ENCODE measurements at places on chromosomes 5 and 9. TPM values are rescaled to one million over a fixed set of nuclear protein-coding genes. Genes with fewer than 3 reads are reported as not detected.

DNA sequence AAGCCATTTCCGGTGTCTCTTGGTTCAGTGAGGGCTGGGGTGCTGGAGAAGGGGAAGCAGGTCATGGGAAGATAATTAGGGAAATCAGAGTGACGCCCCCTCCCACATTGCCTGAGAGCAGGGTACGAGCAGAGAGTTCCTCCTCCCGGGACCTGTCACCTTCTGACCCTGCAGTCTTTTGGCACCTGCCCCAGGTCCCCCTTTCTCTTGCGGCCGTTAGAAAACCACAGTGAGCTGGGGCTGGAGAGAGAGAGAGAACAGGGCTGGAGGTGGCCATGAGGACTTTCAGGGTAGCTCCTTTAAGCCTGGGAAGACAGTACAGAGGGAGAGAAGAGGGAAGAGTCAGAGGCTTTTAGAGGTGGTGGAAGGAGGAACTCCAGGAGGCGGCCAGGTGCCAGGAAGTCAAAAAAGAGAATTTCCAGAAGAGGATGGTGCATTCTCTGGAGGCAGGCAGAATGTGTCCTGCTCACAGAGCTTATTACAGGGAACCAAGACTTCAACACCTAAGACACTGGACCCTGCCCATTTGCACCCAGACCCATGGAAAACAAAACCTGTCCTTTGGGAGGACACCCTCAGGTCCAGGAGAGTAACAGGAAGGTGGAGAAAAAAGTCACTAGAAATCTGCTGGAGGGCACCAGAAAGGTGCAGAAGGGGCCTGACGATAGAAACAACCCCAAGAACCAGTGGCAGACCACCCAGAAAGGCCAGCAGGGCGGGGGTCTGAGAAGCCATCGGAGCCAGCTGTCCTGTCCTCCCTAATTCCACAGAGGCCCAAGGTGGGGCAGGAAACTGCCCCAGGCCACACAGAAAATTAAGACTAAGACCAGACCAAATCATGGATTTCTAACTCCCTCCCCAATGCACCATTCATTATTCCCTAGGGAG, 6.5 kb upstream of the ACSL6 start:
- DNase-seq: no peak
- H3K4me1 ChIP-seq: no peaks in the 10 kb centered on the region
- no peaks in the 10 kb centered on the region for H3K36me3 ChIP-seq
- H3K27me3 ChIP-seq: peaks cover 25% of the 10 kb centered on the region

Gene SLC4A9
- polyA plus RNA-seq: not detected

DNA sequence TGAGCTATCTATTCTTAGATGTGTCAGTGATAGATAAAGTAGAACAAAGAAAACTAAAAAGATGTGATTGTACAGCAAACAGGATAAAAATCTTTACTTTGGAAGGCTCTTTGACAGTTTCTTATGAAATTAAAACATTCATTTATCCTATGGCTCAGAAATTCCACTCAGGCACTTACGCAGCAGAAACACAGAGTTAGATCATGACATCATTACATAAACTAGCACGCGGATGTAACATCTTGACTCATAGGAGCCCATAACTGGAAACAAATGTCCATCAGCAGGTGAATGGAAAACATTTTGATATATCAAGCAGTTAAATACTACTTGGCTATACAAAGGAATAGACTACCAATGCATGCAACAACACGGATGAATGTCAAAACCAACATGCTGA, 45.3 kb downstream of the ICE1 start:
- no peak overlapping the region for H3K27ac ChIP-seq
- DNase-seq: no peak
- H3K36me3 ChIP-seq: peaks cover 29% of the 10 kb centered on the region
- H3K4me3 ChIP-seq: no peak overlapping the region
- no peaks in the 10 kb centered on the region for H3K4me1 ChIP-seq

Gene DIPK1B
- polyA plus RNA-seq: 0.15 TPM

Gene ZFR
- polyA plus RNA-seq: 110 TPM

Gene HSDL2
- polyA plus RNA-seq: 35.8 TPM

GRCh38 chr9:37617161-37617560, 24.8 kb upstream of the TOMM5 start:
- H3K27me3 ChIP-seq: peaks cover 3% of the 10 kb centered on the region
- H3K4me1 ChIP-seq: peaks cover 26% of the 10 kb centered on the region
- H3K27ac ChIP-seq: peak overlapping the region; percentile 75
- DNase-seq: no peak
- no peaks in the 10 kb centered on the region for H3K36me3 ChIP-seq

- H3K27me3 ChIP-seq: no peaks in the 10 kb centered on the region
- DNase-seq: no peak
- H3K27ac ChIP-seq: no peak overlapping the region
- no peak overlapping the region for H3K4me3 ChIP-seq
Measured at GRCh38 chr5:112245656-112246055, 173.4 kb downstream of the EPB41L4A start.

GRCh38 chr9:20023210-20023905, 234.5 kb upstream of the SLC24A2 start:
- no peak overlapping the region for H3K4me3 ChIP-seq
- no peaks in the 10 kb centered on the region for H3K36me3 ChIP-seq
- DNase-seq: no peak
- H3K4me1 ChIP-seq: peaks cover 5% of the 10 kb centered on the region
- H3K27me3 ChIP-seq: no peaks in the 10 kb centered on the region

- peaks cover 32% of the 10 kb centered on the region for H3K4me1 ChIP-seq
- H3K27me3 ChIP-seq: no peaks in the 10 kb centered on the region
- DNase-seq: no peak
- no peak overlapping the region for H3K27ac ChIP-seq
Measured at GRCh38 chr9:13361076-13361475, 81.6 kb upstream of the MPDZ start.

Gene BRINP1
- polyA plus RNA-seq: 6.2 TPM

Gene MFAP3
- 22.5 TPM for polyA plus RNA-seq

DNA sequence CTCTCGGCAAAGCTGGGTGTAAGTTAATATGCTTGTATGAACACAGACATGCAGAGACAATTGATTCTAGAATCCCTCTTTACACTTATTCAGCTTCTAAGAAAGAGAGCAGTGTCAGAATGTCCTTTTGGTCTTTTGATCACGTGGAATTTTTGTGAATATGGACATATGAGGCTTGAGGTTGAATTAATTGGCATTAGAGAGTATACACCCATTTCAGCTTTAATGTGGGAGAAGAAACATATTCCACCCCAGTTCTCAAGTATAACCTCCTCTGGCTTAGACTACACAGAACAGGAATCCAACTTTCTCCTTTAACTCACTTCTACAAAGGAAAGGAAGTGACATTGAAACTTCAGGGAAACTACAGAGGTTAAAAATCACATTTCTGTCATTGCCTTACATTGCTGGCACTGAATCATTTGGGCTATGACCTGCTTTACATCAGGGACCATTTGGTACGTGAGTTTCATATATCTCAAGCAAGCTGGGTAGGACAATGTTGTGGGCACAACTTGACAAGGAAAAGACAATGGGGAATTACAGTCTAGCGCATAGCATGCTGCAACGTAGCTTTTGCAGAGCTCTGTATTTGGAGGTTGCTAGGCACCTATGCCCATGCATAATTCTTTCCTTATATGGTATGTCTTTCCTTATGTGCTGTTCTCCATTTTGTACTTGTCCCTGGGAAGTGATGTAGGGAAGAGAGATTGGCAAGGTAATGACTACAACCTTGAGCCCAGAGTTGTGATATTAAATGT, 19.5 kb downstream of the DAB2 start:
- no peaks in the 10 kb centered on the region for H3K27me3 ChIP-seq
- H3K27ac ChIP-seq: peak overlapping the region; percentile 64
- peaks cover 85% of the 10 kb centered on the region for H3K36me3 ChIP-seq
- peaks cover 76% of the 10 kb centered on the region for H3K4me1 ChIP-seq
- no peak overlapping the region for H3K4me3 ChIP-seq

- peak; percentile 43 for DNase-seq
- H3K4me1 ChIP-seq: peaks cover 52% of the 10 kb centered on the region
- H3K27me3 ChIP-seq: no peaks in the 10 kb centered on the region
- H3K27ac ChIP-seq: peak overlapping the region; percentile 53
Measured at GRCh38 chr9:109108318-109108717, 11.4 kb downstream of the TMEM245 start.

Gene SPINK5
- not detected for polyA plus RNA-seq

Gene MSANTD3
- 27.6 TPM for polyA plus RNA-seq

DNA sequence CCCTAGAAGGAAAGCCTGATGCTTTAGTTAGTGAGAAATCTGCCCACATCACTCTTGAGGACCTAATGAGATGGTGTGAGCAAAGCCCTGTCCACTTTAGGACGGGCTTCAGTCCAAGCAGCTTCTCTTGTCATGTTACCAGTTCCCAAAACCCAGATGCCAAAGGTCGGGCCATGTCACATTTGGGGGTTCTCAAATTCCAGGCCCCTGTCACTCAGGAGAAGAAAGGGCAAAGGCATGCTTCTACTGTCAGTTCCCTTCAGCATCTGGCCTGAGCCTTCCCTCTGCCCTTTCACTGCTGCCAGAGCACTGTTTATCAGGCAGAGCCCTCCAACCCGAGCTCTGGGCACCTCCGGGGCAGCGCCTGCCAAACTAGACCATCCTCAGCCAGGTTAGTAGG, 556.0 kb downstream of the BNC2 start:
- peaks cover 6% of the 10 kb centered on the region for H3K4me1 ChIP-seq
- no peak for DNase-seq
- no peaks in the 10 kb centered on the region for H3K27me3 ChIP-seq
- no peak overlapping the region for H3K4me3 ChIP-seq
- no peak overlapping the region for H3K27ac ChIP-seq

DNA sequence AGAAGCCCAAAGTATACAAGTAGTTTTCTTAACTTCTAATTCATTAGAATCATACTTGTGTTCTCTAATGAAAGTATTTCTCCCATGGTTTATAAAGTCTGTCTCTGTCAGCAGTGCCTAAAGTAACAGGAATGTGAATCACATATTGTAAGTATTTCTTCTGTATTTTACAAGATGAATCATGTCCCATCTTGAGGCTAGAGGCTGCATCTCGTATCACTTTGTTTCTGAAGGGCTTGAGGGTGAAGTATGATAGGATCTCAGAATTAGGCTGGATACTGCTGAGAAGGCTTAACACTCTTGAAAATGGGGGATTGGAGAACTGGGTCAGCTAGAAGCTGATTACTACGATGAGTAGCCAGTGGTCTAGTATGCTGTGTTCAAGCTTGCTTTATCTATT, 242.2 kb upstream of the ACTBL2 start:
- no peaks in the 10 kb centered on the region for H3K36me3 ChIP-seq
- peak overlapping the region; percentile 15 for H3K4me3 ChIP-seq
- H3K27me3 ChIP-seq: no peaks in the 10 kb centered on the region
- H3K27ac ChIP-seq: peak overlapping the region; percentile 20
- peak; percentile 72 for DNase-seq

Gene IL5
- not detected for polyA plus RNA-seq

Gene WDR38
- not detected for polyA plus RNA-seq

GRCh38 chr5:74316064-74316603, 324.4 kb downstream of the ENC1 start:
- no peaks in the 10 kb centered on the region for H3K36me3 ChIP-seq
- H3K4me3 ChIP-seq: peak overlapping the region; percentile 36
- H3K27me3 ChIP-seq: no peaks in the 10 kb centered on the region
- H3K27ac ChIP-seq: peak overlapping the region; percentile 99
- DNase-seq: peak; percentile 98
- H3K4me1 ChIP-seq: peaks cover 67% of the 10 kb centered on the region

- no peak overlapping the region for H3K4me3 ChIP-seq
- no peaks in the 10 kb centered on the region for H3K27me3 ChIP-seq
- H3K4me1 ChIP-seq: no peaks in the 10 kb centered on the region
- no peak overlapping the region for H3K27ac ChIP-seq
- H3K36me3 ChIP-seq: no peaks in the 10 kb centered on the region
- DNase-seq: no peak
Measured at GRCh38 chr5:128491291-128491690, 46.8 kb downstream of the FBN2 start.

DNA sequence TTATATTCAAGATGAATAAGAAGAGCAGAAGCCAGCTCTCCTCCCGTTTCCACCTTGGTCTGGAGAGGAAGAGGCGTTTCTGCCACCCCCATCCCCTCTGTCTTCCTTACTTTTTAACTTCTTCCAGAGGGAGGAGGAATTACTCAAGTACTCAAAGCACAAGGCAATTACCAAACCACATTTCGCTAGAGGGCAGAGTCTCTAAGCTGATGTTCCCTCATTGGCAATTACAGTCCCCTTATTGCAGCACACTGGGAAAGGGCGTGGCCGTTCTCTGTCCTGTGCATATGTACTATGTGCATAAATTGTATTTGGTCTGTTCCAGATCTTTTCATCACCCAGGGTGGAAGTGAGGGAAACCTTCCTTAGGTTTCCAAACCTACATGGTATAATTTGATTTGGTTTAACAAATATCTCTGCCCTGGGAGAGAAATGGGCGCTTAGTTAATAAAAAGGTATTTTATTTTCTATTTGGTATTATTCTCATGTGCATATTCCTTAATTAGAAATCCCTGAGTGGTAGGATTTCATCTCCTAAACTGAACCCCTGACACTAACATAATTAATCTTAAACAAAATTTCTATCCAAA, 29.8 kb upstream of the ALDOB start:
- H3K36me3 ChIP-seq: no peaks in the 10 kb centered on the region
- H3K4me1 ChIP-seq: peaks cover 20% of the 10 kb centered on the region
- H3K27ac ChIP-seq: no peak overlapping the region
- peak; percentile 90 for DNase-seq
- H3K27me3 ChIP-seq: no peaks in the 10 kb centered on the region

DNA sequence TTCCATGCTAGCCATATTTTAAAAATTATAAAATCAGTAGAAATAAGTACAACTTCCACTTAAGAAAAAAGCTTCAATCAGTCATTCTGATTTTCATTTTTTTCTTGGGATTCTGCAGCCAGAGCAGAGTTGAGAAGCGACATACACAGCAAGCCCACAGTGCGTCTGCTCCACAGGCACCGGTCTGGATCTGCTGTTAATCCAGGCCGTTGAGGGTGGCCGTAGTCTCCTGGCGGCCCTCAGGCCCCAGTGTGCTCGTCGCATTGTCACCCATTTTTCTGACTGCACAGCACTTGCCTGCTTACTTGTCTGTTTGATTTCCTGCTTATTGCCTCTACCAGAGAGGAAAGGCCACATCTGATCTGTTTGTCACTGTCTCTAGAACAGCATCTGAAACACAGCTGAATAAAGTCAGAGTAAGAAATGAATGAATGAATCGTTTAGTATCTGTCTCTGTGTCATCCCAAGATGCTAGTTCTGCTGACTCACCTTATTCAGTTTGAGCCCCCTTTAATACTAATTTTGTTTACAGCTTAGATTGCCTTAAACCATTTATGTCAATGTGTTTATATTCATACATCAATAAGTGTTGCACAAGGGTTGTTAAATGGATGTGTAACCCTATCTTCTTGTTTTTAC, 11.6 kb upstream of the ASPN start:
- no peak for DNase-seq
- no peak overlapping the region for H3K4me3 ChIP-seq
- H3K27ac ChIP-seq: no peak overlapping the region
- no peaks in the 10 kb centered on the region for H3K27me3 ChIP-seq
- H3K36me3 ChIP-seq: no peaks in the 10 kb centered on the region
- H3K4me1 ChIP-seq: peaks cover 33% of the 10 kb centered on the region

- H3K4me1 ChIP-seq: no peaks in the 10 kb centered on the region
- no peak overlapping the region for H3K27ac ChIP-seq
- DNase-seq: no peak
- H3K27me3 ChIP-seq: peaks cover 95% of the 10 kb centered on the region
- no peaks in the 10 kb centered on the region for H3K36me3 ChIP-seq
Measured at GRCh38 chr5:154486427-154486866, 8.4 kb upstream of the HAND1 start.

GRCh38 chr5:56251440-56251839, 18.3 kb upstream of the ANKRD55 start:
- DNase-seq: no peak
- no peak overlapping the region for H3K4me3 ChIP-seq
- H3K27me3 ChIP-seq: no peaks in the 10 kb centered on the region

Gene TEX48
- not detected for polyA plus RNA-seq

GRCh38 chr9:137266585-137267453, 10.7 kb upstream of the TOR4A start:
- DNase-seq: no peak
- no peak overlapping the region for H3K27ac ChIP-seq
- H3K27me3 ChIP-seq: no peaks in the 10 kb centered on the region
- no peaks in the 10 kb centered on the region for H3K4me1 ChIP-seq

Data from GM23248 (cell line).